IPS DF 6.9 (cell line): ENCODE measurements at places on chromosomes 1 and 21.

- no peak for DNase-seq
Observed at GRCh38 chr1:30830537-30830936, 73.0 kb upstream of the LAPTM5 start.

- DNase-seq: no peak
Observed at GRCh38 chr1:96475903-96476302, 245.7 kb upstream of the PTBP2 start.

DNA sequence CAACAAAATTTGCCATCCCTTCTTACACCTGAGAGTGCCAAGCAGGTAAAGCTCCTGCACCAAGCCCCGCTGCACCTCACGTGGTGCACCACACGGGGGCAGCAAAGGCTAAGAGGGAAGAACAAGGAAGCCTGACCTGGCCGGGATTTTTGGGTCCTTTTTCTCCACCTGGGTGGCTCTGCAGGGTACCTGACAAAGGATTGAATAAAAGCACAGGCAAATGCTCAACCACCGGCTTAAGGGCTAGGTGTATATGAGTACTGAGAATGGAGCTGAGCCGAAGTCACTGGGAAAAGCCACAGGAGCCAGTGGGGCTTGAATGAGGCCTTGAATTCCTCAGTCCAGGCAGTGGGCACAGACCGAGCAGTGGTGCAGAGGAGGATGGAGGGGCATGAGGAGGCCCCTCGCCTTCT is 36.4 kb downstream of the ZNF697 start:
- peak; percentile 74 for DNase-seq

DNA sequence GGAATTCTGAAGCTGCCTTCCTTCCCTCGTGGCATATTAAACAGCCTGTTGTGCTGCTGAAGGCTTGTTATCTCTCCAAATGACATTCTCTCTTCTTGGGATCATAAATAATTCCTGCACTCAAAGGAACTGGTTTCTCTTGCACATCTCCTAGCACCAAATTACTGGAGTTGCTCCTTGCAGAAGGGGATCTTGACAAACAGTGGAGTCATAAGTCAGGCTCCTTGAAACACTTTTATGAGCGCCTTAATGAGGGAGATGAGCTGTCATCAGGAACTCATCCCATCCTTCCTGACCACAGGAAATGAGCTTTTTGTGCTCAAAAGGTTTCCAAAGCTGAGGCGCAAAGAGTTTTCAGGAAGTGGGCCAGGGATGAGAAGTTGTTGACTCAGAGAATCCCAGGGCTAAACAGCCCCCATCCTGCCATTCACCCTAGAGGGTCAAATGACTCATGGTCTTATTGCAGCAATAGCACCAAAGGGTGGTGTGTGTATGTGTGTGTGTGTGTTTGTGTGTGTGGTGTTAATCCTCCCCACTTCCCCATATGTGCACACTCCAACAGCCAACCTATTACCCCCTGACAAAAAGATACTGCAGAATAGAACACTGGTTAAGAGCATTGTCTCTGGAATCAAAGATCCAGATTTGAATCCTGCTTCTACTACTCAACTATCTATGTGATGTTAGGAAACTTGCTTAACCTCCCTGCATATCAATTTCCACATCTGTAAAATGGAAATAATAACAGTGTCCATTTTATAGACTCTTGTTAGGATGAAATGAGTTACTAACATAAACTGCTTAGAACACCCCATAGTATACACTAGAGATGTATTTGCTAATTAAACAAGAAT is 2.8 kb upstream of the PHC2 start:
- DNase-seq: no peak

- no peak for DNase-seq
Observed at GRCh38 chr1:38028105-38028591, 15.6 kb downstream of the UTP11 start.

GRCh38 chr1:88490676-88491075 is 193.4 kb upstream of the PKN2 start:
- DNase-seq: no peak

DNA sequence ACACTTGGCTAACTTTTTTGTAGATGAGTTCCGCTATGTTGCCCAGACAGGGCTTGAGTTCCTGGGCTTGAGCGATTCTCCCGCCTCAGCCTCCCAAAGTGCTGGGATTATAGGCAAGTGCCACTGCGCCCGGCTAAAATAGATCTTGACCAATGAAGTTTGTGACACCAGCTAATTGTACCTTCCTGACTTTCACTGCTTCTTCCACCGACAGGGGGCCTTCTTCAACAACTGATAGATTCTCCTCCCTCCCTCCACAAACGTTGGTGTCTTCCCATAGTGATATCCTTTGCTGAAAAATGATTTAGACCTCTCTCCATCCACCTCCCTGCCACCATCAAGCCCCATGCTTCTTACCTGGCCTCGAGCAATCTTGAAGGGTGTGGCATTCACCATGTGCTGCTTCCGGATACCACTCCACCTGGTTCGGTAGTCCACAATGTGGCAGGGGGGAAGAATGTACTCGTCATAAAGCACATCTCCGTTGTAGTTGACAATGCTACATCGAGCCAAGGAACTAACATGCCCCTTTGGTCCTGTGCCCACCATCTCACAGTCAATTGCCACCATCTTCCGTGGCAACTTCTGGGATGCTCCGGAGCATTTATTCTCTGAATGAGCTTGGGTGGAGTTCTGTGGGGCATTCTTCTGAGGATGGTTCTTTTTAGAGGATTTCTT is 1.6 kb upstream of the METTL25B start:
- DNase-seq: no peak

GRCh38 chr1:53501065-53502005 is 42.1 kb downstream of the DMRTB1 start:
- DNase-seq: no peak

GRCh38 chr1:244782056-244782455 is 53.4 kb upstream of the COX20 start:
- DNase-seq: no peak

DNA sequence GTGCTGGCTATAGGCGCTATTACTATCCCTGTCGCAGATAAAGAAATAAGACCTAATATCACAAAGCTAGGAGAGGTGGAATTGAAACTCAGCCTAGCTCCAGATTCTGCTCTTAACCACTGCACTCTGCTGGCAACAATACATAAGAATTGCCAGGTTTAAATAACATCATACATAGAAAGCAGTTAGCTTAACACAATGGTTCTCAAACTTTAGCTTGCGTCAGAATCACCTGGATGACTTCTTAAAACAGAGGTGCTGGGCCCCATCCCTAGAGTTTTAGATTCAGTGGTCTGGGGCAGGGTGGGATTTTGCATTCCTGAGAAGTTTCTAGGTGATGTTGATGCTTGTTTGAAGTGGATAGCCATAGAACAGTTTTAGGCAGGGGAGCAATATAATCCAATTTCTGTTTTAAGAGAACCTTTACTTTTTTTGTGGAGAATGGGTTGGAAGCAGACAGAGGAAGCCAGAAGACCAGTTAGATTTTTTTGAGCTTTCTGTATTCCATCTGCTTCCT is 1.1 kb upstream of the POMGNT1 start:
- no peak for DNase-seq

DNA sequence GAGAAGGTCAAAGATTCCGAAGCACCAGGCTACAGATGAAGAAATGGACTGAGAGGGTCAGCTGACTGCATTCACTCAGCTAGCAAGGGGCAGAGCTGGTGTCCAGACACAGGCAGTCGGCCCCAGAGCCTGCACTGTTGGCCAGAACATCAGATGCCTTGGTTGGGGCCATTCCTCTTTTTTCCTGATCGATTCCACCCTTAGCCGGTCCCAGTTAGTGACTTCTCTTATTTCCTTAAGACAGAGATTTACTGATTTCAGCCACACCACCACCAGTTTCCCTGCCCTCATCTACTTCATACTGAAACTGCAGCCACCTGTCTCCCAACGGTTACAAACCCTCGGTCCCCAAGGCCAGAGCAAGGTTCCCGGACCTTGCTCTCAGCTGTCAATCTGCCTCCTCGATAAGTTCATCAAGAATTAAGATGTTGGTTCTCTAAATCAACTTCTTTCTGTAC is 11.5 kb downstream of the CD58 start:
- no peak for DNase-seq
